ENCODE measurements at places on chromosomes 1 and 21. TPM values are rescaled to one million over a fixed set of nuclear protein-coding genes. Genes with fewer than 3 reads are reported as not detected.

The S100A2 gene
- total RNA-seq: 1.5 TPM

The IRF6 gene
- not detected for total RNA-seq

The DPT gene
- total RNA-seq: not detected

The GNAT2 gene
- total RNA-seq: not detected

The LCE3B gene
- not detected for total RNA-seq

The KRTAP21-2 gene
- total RNA-seq: not detected

The TARBP1 gene
- 22.4 TPM for total RNA-seq

The CFHR1 gene
- not detected for total RNA-seq

The SELL gene
- total RNA-seq: under 0.01 TPM

The SLC35F3 gene
- total RNA-seq: not detected

The CD52 gene
- total RNA-seq: 0.98 TPM

The CNTN2 gene
- not detected for total RNA-seq

The TRIM33 gene
- 27.9 TPM for total RNA-seq

Measured in subcutaneous preadipocyte (primary cell).